ENCODE measurements at places on chromosomes 12 and 14. TPM values are rescaled to one million over a fixed set of nuclear protein-coding genes. Genes with fewer than 3 reads are reported as not detected.

Gene POTEG
- total RNA-seq, result not detected

Gene C1S
- 321 TPM for total RNA-seq

Gene SLC41A2
- total RNA-seq, result 21.1 TPM

Gene REP15
- 4.2 TPM for total RNA-seq

Gene FLVCR2
- 25.3 TPM for total RNA-seq

Gene SLC7A7
- 94.7 TPM for total RNA-seq

Gene KIF26A
- 14.6 TPM for total RNA-seq

GRCh38 chr14:36662258-36662542 lies 540 bp downstream of the PAX9 start:
- no peak for DNase-seq

DNA sequence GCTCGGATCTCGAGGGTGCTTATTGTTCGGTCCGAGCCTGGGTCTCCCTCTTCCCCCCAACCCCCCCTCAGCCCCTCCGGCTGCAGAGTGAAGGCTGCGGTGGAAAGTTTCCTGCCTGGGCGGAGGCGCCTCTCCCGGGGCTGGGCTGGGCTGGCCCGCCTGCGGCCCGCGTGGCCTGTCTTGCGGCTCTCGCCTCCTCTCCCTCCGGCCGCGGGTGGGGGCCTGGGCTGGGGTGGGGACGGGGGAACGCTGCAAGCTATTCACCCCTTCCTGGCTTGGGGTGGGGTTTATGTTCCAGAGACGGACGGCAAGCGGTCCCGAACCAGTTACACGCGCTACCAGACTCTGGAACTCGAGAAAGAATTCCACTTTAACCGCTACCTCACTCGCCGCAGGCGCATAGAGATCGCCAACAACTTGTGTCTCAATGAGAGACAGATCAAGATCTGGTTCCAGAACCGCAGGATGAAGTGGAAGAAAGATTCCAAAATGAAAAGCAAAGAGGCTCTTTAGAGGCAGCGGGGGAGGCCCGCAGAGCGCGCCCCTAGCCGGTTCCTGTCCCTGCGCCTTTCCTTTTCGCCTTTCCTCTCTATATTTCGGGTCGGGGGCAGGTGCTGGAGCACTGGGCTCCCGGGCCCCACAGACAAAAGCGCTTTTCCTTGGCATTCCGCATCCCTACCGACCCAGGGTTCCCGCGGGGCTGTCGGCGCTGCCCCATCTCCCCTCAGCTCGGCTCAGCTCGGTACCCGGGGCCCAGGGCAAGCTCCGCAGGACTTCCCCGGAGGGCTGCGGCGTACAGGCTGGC lies 1.3 kb downstream of the HOXC5 start:
- no peak for DNase-seq

GRCh38 chr14:101972126-101972866 lies 7.9 kb downstream of the DYNC1H1 start:
- no peak for DNase-seq

GRCh38 chr14:90500665-90501370 lies 104.0 kb downstream of the CALM1 start:
- peak; percentile 64 for DNase-seq

DNA sequence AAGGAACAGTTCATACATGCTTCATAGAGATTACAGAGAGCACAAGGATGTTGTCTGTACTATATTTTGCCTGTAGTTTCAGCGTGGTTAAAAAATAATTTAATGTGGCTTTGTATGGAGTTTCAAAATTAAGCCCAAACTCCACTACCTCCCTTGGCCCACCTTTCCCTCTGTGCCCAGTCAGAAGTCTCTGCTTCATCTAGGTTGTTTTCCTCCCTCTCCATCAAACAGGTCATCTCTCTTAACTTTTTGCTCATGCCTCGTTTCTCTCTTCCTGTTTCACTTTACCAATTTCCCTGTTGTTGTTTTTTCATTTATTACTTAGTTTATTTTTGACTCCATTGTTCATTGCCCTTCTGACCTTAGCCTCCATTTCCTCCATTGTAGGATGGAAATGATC lies 94.9 kb upstream of the NEDD1 start:
- DNase-seq, result no peak
